ENCODE measurements at places on chromosomes 11 and 22.

DNA sequence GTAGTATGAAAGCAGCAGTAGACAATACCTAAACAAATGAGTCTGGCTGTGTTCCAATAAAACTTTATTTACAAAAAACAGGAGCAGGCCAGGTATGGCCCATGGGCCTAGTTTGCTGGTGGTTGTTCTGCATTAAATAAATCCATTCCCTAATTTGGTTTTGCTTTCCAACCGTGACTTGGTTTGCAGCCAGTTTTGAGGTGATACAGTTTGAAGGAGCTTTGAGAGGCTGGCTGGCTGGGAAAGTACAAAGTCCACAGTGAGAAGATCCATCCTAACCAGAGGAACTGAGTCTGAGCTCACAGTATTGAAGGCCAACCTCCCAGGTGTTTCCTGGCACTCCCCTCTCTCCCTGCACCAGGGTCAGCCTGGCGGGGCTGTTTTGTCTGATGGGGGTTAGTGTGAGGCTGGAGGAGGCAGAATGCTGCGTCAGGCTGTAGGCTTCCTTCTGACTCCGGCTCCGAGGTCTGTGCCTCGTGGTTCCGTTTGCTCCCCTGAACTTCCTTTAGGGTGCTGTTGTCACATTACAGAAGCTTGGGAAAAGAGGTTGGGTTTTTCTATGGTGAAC is 129.5 kb downstream of the MICAL2 start:
- no peak for DNase-seq

GRCh38 chr22:34855471-34855870 is 210.5 kb upstream of the ISX start:
- DNase-seq: no peak

GRCh38 chr11:114876234-114876633 is 197.9 kb downstream of the NXPE2 start:
- DNase-seq: no peak

DNA sequence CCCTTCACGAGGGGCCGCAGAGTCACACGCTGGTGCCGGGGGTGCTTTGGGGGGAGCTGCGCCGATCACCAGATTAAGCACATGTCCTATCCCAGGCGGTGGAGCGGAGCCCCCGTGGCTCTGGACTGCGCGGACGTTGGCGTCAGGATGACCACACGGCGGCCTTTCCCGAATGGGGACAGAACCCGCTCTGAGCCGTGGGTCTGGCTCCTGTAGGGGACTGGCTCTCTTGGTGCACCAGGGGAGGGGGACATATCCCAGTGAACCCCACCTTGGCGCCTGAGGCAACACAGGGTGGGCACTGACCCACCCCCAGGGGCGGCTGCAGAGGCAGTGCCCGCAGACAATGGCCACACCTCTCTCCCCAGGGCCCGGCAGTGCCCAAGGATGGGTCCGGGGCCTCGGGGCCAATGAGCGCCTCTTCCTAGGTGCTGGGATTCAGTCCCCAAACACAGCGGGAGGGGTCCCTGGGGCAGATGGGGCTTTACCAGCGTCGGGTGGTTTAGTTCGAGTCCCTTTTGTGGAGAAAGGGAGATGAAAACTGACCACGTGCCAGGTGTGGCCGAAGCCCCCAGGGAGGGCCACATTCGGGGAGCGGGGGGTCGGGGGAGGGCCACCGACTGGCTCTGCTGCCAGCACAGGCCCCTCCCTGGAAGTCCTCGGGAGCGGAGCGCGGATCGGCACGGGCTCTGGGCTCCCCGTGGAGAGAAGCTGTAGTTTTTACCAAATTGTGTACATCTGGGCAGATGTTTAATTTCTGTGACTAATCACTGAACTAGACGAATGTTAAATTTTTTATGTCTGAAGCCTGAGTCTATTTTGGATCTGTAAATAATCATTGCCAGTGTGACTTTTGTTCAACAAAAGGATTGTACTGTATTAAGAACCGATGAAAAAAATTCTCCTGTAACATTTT is 58.9 kb downstream of the GRAMD4 start:
- DNase-seq: no peak

GRCh38 chr11:111355101-111355500 is 24.0 kb downstream of the POU2AF1 start:
- DNase-seq: no peak

GRCh38 chr11:10418259-10418949 is 36.7 kb upstream of the AMPD3 start:
- DNase-seq: no peak

DNA sequence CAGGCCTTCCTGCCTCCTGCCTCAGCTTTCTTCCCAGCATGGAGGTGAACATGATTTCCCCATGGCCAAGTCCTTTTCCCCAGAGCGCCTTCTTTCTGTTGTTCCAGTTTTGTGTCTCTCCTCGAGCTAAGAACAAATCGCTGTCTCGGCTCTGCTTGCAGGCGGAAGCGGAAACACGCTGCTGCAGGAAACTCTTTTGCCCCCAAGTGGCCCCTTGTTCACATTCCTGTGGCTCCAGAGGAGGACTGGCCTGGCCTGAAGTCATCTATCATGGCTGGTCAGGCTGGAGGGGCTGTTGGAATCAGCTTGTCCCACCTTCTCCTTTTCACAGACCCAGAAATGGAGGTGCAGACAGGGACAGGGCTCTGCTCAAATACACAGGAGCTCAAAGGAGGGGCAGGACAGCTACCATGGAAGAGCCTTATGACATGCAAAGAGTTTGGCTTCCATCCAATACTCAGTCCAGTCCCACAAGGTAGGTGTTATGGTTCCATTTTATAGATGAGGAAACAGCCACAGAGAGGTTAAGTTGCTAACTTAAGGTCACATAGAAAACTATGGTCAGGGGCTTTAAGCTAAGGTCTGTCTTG is 182.2 kb upstream of the SYT13 start:
- no peak for DNase-seq

DNA sequence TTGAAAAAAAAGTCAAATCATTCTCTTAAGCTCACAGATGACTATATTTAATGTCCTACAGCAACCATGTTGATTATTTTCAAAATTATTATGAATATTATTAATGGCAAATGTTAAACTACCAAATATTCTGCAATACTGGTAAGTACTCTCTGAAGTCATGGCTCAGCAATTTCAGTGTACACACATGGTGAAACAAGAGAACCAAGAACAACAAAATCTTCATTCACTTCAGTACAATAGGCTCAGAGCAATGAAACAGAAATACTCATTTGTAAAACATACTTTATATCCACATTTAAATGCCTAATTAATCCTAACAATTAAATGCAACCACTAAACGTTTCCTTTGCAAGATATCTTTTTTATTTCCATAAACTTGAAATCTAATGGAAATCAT is 347.2 kb downstream of the TTC28 start:
- DNase-seq: no peak

DNA sequence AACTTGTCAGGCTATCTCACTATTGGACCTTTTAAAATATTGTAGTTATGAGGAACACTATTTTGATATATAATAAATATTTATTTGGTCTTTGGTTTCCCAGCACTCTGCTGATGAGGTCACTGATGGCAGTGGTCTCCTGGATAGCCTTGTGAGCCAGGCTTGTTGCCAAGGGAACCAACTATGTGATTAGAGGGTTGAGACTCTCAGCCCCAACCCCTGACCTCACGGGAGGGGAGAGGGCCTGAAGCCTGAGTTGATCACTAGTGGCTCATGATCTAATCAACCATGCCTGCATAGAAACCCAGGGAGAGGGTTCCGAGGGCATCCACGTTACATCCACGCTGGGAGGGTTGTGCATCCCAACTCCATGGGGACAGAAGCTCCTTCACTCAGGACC is 10.8 kb downstream of the PANX1 start:
- DNase-seq: no peak

DNA sequence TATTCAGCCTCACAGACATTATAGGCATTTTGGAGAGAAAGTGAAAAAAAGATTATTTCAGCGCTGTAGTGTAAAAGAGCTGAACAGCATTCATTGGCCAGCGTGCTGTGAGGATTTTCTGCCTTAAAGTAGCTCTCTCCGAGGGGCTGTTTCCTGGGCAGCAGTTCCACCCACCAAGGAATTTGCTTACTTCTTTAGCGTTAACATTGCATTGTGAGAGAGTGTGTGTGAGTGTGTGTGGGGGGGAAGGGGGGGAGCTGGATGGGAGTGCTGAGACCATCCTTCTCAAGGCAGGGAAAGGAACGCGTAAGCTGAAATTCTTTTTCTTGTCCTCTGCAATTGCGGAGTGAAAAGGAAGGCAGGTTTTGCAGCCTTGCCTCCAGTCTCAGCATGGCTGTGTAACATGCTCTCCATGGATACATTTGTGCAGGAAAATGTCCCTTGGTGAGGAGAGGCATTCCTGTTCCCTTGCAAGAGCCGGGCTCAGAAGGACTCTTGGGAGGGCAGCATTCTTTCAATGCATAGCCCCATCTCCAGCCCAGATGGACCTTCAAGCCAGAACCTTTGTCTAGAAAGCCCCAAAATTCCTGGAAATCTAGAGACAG is 159.9 kb upstream of the NAV2 start:
- DNase-seq: no peak

DNA sequence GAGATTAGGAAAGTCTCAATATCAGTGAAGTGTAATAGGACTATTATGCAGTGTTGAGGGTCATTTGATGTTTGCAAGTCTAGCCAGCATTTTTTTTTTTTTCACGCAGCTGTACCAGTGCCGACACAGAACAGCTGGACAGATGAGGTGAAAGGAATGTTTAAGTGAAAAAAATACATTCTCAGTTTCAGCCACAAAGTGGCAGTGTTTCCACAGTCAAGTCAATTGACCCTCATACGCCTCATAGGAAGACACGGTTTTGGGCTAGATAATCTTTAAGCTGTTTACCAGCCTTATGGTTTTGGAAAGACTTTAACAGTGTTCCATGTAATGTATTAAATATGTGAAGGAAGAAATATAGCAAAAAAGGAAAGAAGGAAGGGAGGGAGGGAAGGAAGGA is 349.9 kb upstream of the ANO3 start:
- no peak for DNase-seq

GRCh38 chr11:69917529-69917928 is 98.3 kb upstream of the FGF3 start:
- no peak for DNase-seq

DNA sequence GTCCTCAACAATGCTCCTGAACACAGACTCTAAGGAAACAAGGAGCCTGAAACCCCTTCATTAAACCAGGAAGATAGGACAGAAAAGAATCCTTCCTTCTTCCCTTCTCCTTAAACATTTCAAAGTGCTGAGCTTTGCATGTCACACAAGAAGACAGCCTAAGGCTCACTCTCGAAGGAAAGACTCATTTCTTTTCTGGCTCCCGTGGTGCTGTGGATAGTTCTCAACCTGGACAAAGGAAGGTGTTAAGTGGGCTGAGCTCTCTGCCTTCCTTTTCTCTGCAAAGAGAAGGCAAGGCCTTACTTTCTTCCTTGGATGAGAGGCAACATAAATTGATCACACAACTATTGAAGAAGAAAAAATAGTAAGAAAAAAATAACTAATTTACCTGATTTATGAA is 452.4 kb upstream of the DDI1 start:
- DNase-seq: no peak

DNA sequence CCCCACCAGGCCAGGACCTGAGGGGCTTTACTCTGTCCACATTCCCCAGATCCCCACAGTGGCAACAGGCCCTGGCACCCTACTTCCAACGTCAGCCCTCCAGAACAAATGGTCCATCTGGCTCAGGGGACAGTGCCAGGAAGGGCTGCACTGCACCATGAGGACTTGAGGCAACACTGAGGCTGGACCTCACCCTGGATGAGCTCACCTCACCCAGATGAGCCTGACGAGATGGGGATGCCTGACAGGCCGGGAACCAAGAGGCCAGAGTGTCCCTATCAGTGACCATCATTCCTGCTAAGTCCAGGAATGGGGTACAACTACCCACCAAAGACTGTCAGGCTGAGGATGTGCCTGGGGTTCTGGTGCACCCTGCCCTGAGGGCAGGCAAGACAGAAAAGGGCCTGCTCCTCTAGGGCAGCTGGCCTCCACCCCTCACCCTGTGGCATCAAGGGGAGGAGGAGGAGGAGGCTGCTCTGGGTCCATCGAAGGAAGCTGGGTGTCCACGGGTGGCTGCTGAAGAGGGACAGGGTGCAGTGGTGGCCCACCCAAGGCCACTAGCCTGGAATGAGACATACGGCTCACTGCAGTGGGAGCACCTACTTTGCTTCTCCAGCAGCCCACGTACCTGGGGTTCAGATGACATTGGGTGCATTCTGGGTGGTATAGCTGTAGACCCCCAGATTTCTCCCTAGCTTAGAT is 14.6 kb downstream of the RSPH14 start:
- DNase-seq: no peak

DNA sequence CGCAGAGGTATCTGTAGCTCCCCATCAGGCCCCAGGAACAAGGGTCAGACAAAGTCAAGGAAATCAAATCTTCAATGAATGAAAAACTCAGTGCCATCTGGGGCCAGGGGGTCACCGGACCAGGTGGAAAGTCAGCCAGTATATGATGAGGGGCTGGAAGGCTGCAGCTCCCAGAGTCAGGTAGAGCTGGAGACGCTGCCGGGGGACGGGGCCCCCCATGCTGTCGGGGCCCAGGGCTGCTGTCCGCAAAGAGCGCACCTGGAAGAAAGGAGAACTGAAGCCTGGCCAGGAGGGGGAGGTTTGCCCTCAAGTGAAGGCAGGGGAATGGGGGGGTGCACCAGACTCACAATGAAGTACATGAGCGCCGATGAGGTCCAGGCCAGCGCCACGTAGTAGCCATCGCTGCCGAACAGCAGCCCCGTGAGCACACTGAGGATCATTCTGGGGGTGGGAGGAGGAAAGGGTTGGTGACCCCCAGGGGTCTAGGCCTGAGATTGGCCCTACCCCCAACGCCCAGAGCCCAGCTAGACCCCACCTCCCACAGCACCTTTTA is 4.3 kb downstream of the YIF1A start:
- DNase-seq: no peak

- no peak for DNase-seq
Measured at GRCh38 chr11:63805844-63806415, 7.3 kb upstream of the SPINDOC start.

DNA sequence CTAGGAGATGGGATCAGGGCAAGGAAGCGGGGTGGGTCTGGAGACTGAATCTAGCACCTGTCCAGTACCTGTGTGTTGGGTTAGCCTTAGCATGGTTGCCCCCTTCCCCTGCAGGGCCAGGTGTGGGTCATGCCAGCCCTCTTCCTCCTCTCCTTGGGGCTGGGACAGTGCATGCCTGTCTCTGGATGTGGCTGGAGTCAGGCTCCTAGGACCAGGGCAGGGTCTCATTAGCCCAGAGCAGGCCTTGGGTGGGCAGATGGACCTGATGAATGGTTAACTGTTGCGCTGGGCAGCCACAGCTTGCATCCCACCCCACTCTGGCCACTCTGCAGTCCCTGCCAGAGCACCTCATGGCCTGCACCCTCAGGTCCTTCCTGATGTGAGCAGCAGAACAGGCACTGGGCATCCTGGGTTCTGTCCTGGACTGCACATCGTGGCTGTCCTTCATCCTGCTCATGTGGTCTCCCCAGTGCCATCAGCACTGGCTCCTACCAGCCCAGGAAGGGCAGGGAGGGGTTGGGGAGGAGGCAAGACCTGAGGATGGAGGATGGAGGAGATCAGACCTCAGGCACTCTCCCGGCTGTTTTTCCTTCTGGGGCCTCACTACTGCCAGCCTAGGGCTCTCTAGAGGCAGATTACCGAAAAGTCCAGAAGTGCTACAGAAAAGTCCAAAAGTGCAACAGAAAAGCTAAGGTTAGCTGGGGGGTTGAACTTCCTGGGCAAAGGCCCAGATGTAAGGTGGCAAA is 12.8 kb upstream of the CHRM1 start:
- DNase-seq: no peak
